ENCODE measurements at places on chromosomes 5 and 9. TPM values are rescaled to one million over a fixed set of nuclear protein-coding genes. Genes with fewer than 3 reads are reported as not detected.

- DNase-seq, result no peak
Observed at GRCh38 chr9:4137234-4137633, 162.6 kb downstream of the GLIS3 start.

TERT gene
- total RNA-seq, result not detected

DNA sequence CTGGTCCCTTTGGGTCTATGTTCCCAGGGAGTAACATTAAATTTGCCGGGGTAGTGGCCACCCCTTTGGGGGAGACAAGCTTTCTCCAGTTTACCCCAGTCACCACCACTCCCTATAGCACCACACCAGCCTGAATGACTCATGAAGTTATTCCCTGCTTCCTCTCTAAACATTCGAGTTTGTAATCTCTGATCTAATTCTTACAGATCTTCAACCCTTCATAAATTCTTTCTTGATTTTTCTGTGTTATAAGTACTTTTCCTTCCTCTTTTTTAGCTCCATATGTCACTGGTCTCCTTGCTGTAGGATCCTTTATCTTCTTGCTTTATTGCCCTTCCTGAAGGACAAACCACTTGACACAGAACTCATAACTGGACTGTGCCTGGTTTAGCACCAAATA, 55.6 kb downstream of the GNA14 start:
- DNase-seq, result no peak

GRCh38 chr5:78268356-78268755, 26.1 kb downstream of the AP3B1 start:
- no peak for DNase-seq

NIM1K gene
- 6.3 TPM for total RNA-seq

GRCh38 chr5:61824396-61824795, 481.6 kb upstream of the KIF2A start:
- DNase-seq, result no peak

RIOK2 gene
- 19.3 TPM for total RNA-seq

SCGB3A2 gene
- total RNA-seq, result not detected

DNA sequence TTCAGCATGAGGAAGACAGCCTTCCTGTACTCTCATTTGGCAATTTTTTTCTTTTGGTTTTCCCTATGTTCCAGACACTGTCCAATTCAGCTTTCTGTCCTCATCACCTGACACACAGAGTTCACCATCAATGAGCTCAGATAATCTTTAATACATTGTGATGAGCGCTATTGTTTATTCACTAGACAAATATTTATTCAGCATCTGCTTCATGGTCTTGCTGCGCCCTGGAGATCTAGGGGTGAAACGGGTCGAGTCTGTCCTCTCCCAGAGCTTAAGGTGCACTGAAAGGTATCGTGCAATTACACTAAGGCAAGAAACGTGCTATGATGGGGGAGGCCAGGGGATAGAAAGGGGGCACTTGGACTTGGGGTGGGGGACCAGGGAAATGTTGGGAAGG, 281.6 kb downstream of the ZSWIM6 start:
- no peak for DNase-seq

GRCh38 chr5:141608557-141608956, 10.2 kb downstream of the DIAPH1 start:
- DNase-seq, result no peak

DNA sequence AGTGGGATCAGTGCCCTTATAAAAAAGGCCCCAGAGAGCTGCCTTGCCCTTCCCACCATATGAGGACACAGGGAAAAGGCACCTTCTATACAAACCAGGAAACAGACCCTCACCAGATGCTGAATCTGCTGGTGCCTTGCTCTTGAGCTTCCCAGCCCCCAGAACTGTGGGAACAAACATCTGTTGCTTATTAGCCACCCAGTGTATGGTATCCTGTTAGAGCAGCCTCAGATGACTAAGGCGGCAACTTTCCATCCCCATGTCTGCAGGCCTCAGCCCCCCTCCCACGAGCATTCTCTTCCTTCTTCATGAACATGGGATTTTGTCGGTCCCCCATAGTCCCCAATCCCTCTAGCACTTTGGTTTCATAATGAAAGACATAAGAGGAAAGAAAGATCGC, 202.5 kb upstream of the GAS1 start:
- DNase-seq, result no peak

DNA sequence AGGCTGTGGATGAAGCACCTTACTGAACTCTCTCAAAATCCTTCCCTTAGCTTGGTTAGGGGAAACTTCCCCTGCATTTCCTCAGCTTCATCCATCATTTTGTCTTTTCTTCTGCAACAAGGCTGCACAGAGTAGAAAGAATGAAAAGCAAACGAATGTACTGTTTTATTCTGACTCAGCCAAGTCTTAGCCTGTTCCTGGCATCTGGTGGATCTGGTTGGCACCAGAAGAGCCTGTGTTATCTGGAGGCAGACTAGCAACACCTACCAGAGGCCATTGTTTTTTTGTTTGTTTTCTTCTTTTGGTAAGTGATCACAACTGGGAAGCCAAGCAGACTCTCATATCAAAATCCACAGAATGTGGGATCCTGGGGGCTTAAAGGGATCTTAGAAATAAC, 200.7 kb downstream of the FANCC start:
- DNase-seq, result no peak

- DNase-seq, result no peak
Observed at GRCh38 chr5:27124590-27124989, 86.2 kb upstream of the CDH9 start.

CNOT6 gene
- total RNA-seq, result 51.7 TPM

- no peak for DNase-seq
Observed at GRCh38 chr5:127732963-127733362, 29.8 kb downstream of the CCDC192 start.
